Activated naive CD4-positive, alpha-beta T cell treated with anti-CD3 and anti-CD28 coated beads, Interleukin-2, amount 50 U/mL, for 16 hours (primary cell): ENCODE measurements at places on chromosomes 16 and 17.

- no peak for DNase-seq
Measured at GRCh38 chr17:9974448-9975381, 69.6 kb upstream of the RCVRN start.

- DNase-seq: no peak
Measured at GRCh38 chr16:30876867-30877266, 17.0 kb downstream of the BCL7C start.

DNA sequence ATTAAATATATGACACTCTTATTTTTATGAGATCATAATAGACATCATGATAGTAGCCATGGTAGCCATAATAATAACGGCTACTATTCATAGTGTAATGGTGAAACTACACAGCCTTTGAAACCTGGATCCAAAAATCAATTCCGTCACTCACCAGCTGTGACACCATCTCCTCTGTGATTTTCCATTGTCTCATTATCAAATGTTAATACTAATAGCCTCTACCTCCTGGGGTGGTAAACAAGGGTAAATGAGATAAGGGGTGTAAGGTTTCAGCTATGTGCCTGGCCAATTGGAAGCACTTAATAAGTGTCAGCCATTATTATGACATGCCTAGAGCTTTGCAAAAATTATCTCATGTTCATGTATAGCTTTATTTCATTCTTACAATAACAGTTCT is 88.6 kb downstream of the CACNG3 start:
- DNase-seq: no peak

GRCh38 chr17:29010586-29010985 is 4.8 kb upstream of the SEZ6 start:
- DNase-seq: no peak

DNA sequence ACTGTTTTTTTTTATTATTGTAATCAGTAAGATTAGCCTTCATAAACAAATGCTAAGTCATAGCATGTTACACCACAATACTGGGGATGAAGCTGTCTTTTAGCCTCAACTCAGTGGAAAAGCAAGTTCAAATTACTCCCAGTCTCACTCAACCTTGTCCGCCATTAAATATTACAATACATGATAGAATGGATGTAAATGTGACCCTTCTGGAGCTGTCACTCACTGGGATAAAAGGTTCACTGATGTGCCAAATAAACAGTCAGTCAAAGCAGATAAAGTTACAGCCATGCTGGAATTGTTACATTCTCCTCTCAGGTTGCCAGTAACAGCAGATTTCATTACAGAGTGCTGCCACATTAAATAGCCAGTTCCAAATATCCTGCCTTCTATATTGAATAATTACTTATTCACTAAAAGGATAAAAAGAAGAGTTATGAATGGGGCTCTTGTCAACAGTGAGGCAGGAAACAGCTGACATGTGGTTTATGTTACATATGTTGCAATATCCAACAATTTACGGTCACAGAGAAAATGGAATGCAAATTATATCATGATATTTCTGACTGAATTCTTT is 53.4 kb downstream of the BRIP1 start:
- no peak for DNase-seq

DNA sequence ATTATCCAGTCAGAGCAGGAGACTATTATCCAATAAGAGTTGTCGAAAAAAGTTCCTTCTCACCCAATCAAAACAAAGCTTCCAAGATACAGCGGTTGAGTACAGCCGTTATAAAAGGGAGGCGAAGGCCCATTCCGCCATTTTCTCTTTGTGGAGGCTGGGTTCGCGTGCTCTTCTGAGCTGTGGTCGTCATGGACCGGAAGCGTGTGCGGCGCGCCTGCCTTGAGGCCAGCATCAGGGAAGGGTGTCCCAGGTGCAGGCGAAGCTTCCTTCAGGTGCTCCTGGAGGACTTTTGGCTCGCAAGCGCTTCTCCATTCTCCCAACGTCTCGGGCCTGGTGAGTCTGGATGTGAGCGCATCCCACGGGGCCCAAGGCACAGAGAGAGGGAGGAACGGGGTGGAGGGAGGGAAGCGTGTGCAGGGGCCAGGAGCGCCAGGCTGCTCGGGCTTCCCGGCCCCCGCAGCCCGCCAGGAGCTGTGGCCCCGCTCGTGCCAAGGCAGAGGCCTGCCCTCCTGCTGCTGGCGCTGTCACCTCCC is 99.2 kb downstream of the GOSR1 start:
- DNase-seq: no peak

GRCh38 chr17:14737984-14738651 is 437.2 kb downstream of the HS3ST3B1 start:
- no peak for DNase-seq

DNA sequence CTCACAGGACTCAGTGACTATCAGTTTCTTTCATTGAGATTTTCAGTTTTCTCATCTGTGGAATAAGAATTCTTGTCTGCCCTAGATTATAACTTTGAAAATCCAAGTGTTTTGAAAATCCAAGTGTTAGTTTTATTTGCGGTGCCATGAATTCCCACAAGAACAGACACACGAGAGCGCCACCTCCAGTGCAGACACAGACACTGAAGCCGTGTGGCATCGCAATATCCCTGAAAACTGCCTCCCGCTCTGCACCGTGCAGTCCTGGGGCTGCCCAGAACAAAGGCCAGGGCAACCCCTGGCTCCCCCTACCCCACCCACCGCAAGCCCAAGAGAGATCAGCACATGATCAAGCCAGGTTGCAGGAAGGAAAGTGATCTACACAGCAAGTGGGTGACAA is 229.5 kb upstream of the ASIC2 start:
- DNase-seq: no peak

GRCh38 chr16:2813771-2814221 is 3.2 kb upstream of the PRSS21 start:
- no peak for DNase-seq

DNA sequence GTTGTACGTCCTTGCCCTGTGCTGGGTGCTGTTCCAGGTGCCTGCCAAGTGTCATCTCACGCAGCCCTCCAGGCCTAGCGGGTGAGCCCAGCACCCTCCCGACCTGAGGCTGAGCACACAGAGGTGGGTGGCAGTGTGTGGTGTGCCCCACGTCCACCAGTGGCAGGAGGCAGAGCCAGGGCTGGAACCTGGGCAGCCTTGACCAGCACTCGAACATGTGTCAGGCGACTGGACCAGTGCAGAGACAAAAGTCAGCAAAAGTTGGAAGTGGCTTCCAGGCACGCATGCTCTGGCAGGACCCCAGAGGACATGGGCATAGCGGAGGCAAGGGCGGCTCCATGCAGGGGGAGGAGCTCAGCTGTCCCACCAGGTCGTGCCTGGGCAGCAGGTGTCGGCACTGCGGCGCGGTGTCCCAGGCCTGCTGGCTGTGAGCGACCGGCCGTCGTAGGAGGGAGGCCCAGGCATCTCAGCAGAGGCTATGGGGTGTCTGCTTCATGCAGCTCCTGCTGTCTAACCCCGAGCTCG is 35.8 kb downstream of the COX4I1 start:
- no peak for DNase-seq

GRCh38 chr17:68518063-68518815 is 6.0 kb downstream of the PRKAR1A start:
- DNase-seq: no peak

- DNase-seq: no peak
Measured at GRCh38 chr16:47524007-47524405, 62.9 kb downstream of the PHKB start.

GRCh38 chr16:73796241-73796640 is 500.4 kb upstream of the PSMD7 start:
- DNase-seq: no peak

GRCh38 chr17:9226794-9227135 is 205.5 kb downstream of the NTN1 start:
- no peak for DNase-seq

- DNase-seq: no peak
Measured at GRCh38 chr16:85274924-85275323, 162.7 kb upstream of the CIBAR2 start.

GRCh38 chr17:38672788-38673706 is 1.7 kb downstream of the EPOP start:
- DNase-seq: peak; percentile 30

DNA sequence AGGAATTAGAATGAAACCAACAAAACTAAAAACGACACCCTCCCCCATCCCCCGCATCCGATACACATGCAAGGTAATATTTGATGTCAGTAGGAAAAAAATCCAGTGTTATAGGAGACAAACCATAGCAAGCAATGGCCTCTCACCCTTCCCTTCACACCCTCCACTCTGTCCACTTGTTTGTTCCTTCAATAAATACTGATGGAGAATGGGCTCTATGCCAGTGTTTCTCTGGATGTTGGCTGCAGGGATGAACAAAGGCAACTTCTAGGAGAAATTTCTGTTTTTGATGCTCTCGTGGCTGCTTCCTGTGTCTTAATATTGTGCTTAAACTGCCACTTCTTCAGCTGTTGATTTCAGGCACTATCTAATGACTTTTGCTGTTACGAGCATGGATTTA is 98.8 kb downstream of the WWOX start:
- no peak for DNase-seq

- DNase-seq: no peak
Measured at GRCh38 chr16:29837841-29838240, 17.6 kb downstream of the MVP start.
